Dermis blood vessel endothelial cell (primary cell): ENCODE measurements at places on chromosomes 2 and 18.

DNA sequence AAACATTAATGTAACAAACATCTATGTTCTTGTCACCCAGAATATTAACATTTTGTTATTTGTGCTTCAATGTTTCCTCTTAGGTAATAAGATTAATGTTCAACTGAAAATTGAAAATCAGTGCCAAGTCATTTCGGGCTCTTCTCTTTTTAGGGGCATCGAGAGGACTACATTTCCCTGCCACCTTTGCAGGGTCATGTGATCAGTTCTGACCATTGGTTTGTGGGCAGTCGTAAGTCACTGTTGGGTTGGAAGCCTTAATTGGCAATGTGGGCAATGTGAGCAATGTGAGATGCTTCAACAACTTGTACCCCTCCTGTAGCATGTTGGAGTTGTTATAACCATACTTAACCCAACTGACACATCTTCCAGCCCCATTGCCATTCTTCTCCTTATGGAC, 10.1 kb upstream of the CYRIA start:
- DNase-seq, result no peak

DNA sequence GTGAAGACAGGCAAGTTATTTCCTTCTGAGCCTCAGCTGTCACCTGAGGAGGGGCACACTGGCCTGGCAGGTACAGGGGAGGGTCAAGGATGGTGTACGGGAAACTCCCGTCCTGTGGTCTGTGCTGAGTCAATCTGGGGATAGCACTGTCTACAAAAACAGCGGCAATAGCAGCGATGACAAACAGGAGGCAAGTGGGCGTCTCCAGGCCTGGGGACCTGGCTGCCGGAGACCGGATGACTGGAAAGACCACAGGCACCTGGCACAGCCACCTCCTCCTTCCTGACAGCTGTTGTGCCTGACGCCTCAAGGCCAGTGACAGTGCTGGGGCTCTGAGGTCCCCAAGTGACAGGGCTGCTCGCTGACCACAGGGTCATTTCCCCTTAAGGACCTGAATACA, 202.1 kb upstream of the HS6ST1 start:
- DNase-seq, result no peak

DNA sequence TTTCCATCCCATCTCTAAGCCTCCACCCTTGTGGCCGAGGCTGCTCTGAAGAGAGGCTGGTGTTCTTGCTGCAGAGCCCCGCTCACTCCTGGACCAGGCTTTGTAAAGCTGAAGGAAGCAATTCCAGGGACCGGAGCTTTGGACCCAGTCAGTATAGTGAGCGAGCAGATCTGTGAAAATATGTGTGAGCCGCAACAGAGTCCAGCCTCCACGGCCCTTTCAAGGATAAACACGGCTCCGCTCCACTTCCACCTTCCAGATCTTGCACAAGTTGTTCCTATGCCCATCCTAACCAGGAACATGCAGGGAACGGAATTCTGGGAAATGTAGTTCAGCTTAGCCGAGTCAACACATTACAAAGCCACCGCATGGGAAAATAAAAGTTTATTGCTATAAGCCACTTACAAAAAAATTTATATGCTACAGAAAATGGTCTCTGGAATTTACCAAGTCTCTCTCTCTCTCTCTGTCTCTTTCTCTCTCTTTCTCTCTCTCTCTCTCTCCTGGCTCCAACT, 151.7 kb upstream of the ZNF521 start:
- peak; percentile 83 for DNase-seq

DNA sequence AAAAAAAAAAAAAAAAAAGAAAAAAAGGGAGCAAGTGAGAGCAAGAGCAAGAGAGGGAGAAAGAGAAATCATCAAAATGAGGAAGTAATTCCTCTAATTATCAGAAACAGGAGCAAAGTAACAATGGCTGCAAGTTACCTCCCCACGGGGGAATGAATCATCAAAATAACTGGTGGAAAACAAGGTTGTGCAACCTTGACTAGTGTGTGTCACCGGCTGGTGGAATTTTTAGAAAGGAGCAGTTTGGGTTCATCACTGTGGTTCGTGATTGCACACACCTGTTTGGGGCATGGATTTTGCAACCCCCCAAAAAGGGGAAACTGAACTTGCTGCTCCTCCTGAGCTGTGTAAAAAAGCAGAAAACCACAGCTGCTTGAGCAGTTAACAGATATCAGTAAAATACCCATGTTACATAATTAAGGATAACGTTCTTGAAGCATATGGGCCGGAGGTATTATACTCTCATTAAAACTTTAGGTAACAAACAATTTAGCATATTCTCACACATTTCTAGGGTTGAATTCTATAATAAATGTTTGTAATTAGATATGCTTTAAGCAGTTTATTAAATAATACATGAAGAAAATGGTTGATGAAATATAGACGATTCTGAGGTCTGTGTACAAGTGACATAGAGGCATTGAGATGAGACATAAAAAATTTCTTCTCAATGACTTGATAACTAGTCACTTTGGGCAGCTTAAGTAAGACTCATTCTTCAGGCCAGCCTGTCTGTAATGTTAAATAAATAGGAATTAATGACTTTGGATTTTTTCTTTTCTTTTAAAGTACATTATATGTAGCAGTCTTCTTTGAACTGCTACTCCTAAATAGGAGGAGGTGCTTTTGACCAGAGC, 184.2 kb upstream of the ZEB2 start:
- DNase-seq, result peak; percentile 48

DNA sequence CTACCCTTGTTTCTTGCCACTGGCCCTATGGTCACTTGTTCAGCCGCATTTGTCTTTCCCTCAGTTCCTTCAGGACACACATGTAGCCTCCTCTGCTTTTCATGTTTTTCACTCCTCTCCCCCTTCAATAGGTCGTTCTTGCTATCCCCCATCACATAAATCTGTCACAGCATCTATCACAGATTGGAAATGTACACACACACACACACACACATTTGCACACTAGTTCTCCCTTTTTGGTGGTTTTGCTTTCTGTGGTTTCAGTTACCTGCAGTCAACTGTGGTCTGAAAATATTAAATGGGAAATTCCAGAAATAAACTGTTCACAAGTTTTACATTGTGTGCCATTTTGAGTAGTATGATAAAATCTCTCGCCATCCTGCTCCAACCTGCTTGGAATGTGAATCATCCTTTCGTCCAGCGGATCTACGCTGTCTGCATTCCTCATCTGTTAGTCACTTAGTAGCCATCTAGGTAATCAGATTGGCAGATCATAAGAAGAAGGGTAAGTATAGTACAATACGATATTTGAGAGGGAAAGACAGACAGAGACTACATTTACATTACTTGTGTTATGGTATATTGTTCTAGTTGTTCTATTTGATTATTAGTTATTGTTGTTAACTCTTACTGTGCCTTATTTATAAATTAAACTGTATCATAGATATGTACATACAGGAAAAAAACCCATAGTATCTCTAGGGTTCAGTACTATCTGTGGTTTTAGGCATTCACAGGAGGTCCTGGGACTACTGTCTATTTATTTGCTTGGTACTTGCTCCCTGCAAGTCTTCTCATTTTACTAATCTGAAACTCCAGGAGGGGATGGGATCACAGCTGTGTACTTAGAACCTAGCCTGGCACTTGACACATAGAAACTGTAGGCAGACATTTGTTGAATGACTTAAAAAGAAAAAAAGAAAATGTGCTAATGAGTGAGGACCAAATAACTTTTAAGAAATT, 86.1 kb upstream of the PNPT1 start:
- peak; percentile 96 for DNase-seq

- no peak for DNase-seq
These were observed 8.1 kb upstream of the GREB1 start for GRCh38 chr2:11525762-11526161.

- DNase-seq, result no peak
These were observed 639.3 kb downstream of the CNTNAP5 start for GRCh38 chr2:124664363-124664762.

DNA sequence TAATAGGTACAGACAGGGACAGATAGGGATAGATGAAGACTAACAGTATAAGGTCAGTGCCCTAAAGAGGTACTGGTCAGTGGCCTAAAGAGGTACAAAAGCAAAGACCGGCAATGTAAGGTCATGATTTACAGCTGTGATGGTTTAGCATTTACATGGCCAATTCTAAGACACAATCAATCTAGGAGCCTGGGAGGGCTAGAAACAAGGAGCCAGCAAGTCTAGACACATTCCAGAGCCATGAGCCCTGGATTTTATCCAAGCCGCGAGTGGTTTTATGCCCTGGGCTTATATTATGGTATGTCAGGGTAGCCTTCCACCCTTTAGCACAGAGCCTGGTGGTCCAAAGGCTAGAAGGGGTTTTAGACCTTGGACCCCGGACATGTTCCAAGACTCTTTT, 124.2 kb downstream of the CBLN2 start:
- no peak for DNase-seq

DNA sequence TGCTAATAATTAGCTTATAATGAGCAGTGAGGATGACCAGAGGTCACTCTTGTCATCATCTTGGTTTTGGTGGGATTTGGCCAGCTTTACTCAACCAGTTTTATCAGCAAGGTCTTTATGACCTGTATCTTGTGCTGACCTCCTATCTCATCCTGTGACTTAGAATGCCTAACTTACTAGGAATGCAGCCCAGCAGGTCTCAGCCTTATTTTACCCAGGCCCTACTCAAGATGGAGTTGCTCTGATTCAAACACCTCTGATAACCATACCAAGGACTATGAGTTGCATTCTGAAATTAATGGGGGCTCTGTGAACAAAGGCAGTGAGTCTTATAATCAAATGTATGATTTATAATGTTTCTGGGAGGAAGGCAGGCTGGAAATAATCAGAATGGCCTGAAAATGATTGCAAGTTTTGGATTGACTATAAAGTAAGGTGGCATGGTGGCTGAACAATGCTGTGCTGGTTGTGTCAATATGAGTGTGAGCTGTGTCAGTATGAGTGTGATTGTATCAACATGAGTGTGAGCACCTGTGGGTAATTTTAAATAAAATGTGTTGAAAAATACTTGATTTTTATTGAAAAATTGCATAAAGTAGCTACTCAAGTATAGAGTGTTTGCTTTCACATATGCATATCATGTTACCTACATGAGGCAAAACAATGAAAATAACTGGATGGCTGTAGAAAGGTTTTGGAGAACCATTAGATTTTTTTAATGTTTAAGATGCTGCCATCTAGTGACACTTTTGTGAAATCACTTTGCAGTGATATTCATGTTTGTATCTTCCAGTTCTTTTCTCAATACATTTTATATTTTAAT, 103.0 kb downstream of the KYNU start:
- peak; percentile 59 for DNase-seq

DNA sequence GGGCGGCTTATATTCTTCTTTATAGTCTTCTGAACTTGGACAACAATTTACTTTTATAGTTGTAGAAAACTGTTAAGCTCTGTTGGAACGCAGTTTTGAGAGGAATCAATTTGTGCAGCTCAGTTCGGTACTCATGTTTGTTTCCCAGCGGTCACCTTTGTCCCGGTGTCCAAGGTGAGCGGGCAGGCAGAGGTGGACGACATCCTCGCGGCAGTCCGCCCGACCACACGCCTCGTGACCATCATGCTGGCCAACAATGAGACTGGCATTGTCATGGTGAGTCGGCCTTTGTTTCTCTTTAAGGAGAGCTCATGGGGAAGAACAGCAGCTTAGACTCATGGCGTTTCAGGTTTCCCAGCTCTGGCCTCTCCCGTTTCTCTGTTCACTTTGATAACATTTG, 18.6 kb upstream of the ESPNL start:
- DNase-seq, result no peak

GRCh38 chr2:226773291-226773690, 26.3 kb downstream of the IRS1 start:
- no peak for DNase-seq

DNA sequence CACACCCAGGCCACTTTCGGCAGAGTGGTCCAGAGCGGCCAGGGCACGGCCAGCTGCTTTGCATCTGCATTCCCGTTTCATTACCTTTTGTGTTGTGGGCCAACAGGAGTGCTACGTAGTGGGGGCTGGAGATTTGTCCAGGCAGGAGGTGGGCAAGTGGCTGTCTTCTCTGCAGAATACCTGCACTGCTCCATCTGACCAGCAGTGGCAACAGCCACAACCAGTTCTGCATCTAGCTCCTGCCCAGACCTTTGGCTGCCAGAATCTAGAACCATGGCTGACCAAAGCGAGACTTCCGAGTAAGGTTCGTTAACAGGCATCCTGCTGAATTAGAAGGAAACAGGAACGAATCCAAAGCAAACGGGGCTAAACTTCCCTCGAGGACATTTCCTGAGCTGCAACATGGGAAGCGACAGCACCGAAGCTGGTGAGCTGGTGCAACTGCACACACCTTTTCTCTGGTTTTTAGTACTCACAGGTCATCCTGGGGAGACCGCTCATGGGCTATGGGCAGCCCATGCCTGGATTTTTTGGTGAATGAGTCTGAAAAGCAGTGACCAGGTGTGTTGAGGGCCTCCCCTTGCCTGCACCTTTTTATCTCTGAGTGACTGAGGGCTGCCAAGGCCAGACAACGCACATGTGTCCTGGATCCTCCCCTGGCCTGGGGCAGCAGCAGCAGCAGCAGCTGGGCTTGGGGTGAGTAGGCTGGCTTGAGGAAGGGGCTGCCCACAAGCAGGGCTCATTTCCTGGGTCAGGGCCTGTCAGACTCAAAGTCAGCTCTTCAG, 10.5 kb downstream of the GDF7 start:
- DNase-seq, result no peak

- DNase-seq, result no peak
These were observed 12.5 kb downstream of the ABCG8 start for GRCh38 chr2:43851011-43851980.

DNA sequence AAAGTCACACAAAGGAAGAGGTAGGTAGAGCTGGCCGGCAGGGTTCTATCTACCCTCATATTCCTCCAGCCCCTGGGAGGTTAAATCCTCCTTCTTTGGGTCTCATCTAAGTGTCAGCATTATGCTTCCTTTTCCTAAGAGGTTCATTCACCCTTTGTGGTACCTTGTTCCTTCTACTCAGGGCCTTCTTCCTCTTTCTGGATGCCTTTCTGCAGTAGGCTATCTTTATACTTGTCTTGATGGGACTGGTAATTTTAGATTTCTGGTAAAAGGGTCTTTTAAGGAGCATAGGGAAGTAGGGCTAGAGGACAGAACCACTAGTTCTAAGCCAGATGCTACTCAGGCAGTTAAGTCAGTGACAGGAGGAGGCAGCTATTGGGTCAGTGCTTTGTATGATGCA, 13.7 kb upstream of the TNP1 start:
- DNase-seq, result no peak

DNA sequence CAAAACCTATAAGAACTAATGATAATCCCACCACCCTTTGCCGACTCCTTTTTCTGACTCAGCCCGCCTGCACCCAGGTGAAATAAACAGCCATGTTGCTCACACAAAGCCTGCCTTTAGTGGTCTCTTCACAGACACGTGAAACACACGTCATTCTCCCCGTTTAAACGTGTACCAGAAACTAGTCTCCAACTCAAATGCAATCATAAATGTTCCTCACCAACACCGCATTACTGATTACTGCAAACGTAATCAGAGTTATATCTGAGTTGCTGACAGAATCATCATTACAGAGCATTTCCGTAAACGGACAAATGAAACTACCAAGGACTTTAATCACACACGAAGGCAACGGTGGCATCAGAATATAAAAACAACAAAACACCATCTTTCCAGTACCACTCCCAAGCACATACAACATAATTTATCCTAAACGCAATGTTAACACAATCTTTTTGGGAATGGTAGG, 1.9 kb downstream of the CLK1 start:
- peak; percentile 77 for DNase-seq

GRCh38 chr2:112665113-112665780, 19.5 kb downstream of the SLC20A1 start:
- no peak for DNase-seq
